ENCODE measurements at places on chromosomes 1 and 21.
A peak's percentile ranks its signal among the peaks of the same experiment; 100 is the strongest.

DNA sequence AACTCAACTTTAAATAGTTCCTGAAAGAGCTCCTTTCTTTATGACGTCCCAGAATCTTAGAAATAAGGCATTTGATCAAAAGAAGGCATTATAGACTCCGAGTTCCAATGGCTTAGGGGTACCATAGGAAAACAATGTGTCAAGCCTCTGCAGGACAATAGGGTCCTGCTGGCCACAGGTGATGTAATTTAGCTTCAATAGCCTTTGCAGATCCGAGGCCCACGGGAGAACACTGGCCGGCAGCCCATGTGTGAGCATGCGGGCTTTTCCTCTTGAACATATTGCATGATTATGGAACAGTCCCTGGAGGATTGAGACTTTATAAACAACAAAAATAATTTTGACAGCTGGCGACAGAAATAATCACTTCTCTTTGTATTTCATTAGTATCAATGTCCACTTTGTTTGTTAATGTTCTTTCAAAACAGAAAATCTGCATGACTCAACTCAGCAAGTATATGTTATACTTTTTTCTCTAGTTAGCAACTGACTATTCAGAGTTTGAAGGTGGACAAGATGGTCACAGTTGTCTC lies 49.0 kb upstream of the NR5A2 start:
- DNase-seq: no peak

DNA sequence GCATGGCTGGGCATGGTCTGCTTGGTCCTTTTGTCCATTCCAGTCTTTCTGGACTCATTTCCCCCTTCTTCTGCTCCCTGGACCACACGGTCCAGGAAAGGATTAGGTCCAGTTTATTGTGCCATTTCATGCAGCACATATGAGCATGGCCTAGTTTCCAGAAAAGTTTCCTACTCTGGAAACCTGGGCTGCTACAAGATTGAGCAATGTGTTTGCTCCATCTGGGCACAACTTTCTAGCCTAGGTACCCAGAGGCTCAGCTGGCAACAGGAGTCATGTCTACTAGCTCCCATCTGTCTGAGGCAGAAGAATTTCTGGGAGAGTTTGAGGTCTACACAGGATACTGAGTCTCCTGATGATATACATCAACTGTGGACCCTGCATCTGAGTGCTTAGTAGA lies 14.8 kb downstream of the FMOD start:
- DNase-seq: no peak

- DNase-seq: no peak
These were observed 25.0 kb upstream of the PHTF1 start for GRCh38 chr1:113784104-113784779.

DNA sequence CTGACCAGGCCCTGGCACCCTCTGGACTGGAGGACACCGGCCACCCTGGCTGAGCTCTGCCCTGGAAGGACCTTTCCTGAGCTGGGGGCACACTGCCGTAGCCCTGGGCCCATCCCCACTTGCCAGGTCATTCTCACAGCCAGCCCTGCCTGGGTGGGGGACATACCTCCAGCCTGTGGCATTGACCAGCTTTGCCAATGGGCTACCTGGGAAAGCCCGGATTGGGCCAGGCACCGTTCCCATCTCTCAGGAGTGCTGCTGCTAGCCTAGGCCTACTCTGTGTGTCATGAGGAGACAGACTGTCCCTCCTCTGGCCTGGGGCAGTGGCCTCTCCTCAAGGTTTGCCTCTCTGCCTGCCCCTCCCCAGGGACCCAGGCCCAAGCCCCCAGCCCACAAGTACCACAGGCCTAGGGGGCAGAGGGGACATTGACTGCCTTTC lies 40.0 kb downstream of the COQ8A start:
- DNase-seq: peak; percentile 54

GRCh38 chr1:8825985-8826481 lies 8.6 kb upstream of the RERE start:
- no peak for DNase-seq

DNA sequence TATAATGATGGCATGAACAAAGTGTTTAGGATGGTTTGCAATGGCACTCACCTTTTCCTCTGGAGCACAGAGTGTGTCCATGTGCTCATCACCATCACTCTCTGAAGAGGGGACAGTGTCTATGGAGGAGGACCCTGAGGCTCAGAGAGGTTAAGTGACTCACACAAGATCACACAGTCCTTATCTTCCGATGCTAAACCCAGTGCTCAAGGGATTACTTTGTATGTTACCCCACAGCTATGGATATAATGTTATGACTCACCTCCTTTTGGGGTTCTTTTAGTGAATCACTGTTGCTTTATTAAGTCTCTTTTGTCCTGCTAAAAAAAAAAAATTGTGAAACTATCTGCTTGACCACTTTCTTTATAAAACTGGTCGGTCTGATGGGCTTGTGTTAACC lies 67.6 kb downstream of the TENT5C start:
- no peak for DNase-seq

- no peak for DNase-seq
These were observed 97.6 kb downstream of the ZZZ3 start for GRCh38 chr1:77584884-77585283.

- DNase-seq: no peak
These were observed 35.9 kb downstream of the VPS26C start for GRCh38 chr21:37231249-37231645.

DNA sequence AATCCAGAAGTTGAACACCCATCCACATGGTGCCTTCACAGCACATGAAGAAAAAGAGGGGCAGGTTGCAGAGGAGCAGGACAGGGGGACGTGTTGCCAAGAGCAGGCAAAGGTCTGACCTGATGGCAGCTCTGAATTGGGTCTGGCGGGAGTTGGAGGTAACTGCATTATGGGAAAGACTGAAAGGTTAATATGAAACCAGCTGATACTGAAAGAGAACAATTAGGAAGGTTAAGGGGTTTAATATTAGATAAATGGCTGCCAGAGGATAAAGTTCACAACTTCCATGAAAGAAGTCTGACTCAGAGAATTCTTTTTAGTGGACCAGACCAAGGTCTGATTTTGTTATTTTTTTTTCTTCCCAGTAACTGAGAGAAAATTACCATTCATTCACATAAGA lies 76.1 kb downstream of the CD58 start:
- DNase-seq: no peak

DNA sequence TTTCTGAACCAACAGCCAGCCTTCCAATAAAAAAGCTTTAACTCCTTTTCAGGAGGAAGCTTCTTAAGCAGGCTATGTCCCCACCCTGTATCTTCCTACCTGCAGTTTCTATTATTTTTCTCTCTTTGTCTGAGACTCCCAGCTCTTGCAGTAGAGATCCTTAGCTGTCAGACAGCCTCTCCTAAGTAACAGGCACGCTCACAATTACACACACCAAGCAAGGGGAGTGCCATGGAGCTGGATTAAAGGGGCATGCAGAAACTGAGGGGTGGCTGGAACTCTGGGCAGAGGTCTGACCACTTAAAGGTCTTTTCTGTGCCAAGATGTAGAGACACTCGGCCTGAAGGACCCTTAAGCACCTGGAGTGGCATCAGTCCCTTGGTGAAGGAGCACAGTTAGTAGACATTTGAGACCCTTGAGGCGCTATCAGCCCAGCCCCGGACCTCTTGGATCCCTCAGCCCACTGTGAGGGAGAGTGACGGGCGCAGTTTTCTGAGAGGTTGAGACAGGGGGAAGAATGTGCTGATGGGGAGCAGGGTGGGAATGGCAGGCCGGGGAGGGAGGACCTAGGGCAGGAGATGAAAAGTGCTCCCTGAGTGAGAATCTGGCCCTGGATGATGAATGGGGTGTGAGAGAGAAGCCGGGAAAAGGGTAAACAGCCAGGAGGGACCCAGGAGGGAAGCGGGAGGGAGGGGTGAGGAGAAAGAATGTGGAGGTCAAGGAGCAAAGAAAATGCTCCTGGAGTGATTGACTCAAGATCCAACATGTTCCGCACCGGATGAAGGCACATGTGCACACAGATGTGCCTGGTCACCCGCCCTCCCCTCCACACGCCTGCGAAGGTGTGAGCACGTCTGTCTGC lies 13.3 kb downstream of the PLXNA2 start:
- no peak for DNase-seq

DNA sequence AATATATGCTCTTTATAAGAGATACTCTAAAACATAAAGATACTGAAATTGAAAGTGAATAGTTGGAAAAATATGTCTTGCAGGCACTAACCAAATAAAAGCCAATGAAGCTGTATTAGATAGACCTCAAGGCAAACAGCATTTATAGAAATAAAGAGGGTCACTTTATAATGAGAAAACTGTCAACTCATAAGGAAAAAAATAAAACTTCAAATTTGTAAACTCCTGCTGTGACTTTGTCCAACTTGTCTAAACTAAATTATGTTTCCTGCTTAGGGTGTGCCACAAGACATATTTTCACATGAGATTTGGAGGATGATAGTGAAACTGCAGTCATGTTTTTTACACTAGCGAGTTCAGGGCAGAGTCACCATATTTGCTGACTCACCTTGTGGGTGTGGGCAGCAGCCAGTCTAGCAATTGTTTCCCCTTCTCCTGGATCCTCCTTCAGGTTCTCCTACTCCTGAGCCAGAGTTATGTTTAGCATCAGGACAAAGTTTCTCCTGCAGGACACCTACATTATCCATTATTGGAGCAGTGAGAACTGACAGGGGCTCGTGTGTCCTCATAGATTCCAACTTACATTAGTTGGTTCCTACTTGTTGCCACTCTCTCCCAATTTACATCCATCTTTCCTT lies 43.8 kb downstream of the CD53 start:
- no peak for DNase-seq
